ENCODE measurements at places on chromosomes 1 and 21.

DNA sequence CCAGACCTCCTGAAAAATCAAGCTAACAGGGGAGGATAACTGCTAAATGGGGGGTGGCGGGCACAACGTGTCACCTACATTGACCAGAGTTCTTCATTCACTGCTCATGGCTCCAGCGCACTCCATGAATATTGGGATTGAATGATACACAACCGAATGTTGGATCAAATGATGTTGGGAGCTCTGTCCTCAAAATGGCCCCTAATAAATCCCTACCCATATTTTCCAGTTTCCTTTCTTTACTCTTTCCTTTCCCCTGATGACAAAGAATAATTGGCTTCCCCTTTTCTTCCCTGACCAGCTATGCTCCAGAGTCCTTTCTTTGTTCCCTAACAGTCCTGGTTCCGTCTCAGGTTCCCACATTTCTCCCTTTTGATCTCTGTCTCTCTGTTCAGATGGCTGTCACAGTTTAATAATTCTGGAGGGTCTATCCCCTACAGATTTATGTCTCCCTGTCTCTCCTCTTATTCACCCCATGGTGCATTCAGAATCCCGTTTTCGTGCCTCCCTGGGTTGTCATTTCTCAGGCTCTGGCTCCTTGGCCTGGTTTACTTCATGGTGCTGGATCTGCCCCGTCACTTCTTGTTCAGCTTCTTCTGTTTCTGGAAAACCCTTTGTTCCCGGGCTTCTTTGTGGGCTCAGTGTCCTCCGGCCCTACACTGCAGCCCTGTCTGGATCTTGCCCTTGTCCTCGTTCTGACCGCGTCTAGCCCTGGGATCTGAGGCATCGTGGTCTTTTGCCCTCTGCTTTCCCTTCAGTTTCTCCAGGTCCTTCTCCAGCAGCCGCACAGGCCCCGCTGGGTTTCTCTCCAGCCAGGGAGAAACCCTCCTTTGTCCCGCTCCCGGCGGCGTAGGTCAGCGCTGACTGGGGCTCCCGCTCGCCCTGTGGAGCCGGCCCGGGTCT is 78.3 kb downstream of the NDUFS5 start:
- DNase-seq: no peak

GRCh38 chr1:56229186-56229585 is 350.2 kb downstream of the PLPP3 start:
- no peak for DNase-seq

- no peak for DNase-seq
Observed at GRCh38 chr1:91454136-91454535, 46.5 kb upstream of the CDC7 start.

DNA sequence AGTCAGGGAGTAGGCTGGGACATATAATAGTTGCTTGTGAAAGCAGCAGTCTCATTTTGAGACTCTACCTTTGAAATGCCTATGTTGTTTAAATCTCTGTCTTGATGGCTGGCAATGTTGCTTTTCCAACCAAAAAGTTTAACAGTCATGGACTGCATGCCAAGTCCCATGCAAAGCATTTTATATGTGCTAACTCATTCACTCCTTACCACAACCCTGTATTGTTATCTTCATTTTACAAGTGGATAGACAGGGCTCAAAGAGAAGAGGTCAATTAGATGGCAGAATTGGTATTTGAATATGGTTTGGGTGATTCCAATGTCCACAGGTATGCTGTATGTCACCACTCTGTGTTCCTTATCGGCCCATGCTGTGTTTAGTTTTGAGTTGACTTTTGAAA is 331.4 kb upstream of the USP24 start:
- no peak for DNase-seq

DNA sequence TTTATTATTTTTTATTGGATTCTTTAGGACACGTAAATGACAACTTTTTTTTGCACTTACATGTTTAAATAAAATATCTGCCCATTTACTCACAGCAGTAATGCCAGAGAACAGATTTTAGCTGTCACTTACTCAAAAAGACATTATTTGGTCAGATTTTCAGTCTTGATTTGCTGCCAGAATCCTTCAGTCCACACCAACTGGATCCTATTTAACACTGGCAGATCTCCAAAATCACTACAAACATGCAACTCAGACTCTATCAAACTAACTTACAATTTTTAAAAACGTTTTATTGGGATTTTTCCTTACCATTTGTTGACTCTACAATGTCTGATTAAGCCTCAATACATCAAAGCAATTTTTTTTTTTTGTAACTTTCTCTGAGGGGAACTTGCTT is 11.1 kb downstream of the ATP6V1G3 start:
- DNase-seq: peak; percentile 87

- DNase-seq: no peak
Observed at GRCh38 chr1:44433209-44433608, 28.2 kb downstream of the RNF220 start.

DNA sequence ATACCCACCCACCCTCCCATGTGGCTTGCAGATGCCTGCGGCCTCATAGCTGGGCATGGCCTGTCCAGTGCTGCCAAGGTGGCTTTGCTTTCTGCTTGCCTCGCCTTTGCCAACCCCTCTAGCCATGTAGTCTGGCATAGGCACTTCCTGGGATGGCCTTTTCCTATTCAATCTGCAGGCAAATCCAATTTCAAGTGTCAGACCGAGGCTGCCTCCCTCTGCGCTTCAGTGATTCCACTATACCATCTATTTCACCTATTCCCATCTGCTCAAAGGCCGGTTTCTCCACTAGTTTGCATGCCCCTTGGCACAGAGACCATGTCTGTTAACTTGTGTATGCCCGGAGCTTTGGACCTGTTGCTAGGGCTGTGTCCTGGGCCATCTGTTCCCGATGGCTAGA is 3.8 kb upstream of the ZBTB21 start:
- no peak for DNase-seq

DNA sequence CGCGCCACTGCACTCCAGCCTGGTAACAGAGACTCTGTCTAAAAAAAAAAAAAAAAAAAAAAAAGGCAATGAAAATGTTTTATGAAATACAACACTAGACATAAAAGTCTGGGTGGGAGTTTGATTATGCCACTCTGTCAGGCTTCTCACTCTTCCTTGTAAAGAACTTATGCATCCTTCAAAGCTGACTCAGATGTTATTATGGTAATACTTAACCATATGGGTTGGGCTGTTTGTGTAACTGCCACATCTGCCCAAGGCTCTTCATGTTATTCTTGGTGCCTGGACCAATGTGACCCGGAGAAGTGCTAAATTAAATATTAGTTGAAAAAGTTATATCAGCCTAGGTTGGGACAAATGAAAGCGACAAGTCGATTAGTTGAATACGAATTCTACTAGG is 23.8 kb downstream of the FAM89A start:
- DNase-seq: no peak

- DNase-seq: no peak
Observed at GRCh38 chr1:24351918-24352627, 32.9 kb downstream of the GRHL3 start.

- DNase-seq: no peak
Observed at GRCh38 chr21:43701936-43702784, 16.8 kb upstream of the PDXK start.

DNA sequence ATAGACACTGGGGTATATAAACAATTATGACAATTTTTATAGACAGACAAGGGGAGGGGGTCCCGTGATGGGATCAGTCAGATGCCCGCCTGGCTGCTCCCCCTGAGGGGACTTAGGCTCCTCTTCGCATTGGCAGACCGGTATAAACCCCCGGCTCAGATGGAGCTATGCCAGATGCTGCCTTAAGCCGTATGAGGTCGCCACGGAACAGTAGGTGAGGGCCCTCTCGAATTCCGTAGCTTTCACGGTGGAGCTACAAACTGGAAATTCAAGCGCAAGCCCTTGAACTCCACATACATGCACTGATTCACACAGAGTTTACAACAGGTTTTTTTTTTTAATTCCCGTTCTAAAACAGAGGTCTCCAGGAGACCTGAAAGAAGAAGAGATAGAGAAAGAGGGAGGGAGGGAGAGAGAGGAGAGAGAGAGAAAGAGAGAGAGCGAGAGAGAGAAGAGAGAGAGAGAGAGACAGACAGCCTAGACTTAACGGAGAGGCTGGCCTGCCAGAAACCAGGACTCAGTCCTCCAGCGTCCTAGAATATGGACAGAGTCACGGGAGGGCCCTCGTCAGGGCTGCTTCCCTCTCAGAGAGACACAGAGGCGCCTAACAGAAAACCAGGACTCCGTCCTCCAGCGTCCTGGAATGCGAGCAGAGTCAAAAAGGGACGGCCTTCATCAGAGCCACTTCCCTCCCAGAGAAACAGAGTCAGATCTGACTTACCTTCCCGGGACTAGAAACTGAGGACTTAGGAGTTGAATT is 24.4 kb upstream of the TMEM54 start:
- no peak for DNase-seq

DNA sequence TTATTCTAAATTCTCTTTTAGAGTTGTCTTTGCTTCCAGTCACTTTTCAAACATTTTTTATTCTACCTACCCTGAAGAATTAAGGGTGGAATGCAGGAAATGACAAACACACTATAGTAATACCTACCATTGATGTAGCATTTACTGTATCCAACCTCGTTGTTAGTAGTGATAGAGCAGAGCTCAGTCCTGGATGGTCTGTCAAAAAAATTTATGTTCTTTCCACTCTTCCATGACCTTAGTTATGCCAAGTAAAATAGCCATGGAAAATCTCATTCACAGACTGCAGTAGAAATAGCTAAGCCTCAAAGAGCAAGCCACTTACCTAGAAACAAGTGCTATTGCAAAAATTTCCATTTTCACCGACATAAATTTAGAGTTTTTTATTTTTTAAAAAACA is 74.6 kb downstream of the CRB1 start:
- DNase-seq: no peak

- peak; percentile 12 for DNase-seq
Observed at GRCh38 chr1:206002871-206003801, at the start of gene RAB7B. TSS of gene RAB7B (minus strand) at chr1:206003395. CDS start at chr1:205994135, 9,260 bp downstream.

- no peak for DNase-seq
Observed at GRCh38 chr1:233587958-233588799, 25.7 kb upstream of the KCNK1 start.

GRCh38 chr1:113946678-113947387 is 17.7 kb downstream of the HIPK1 start:
- no peak for DNase-seq

GRCh38 chr1:58714544-58714943 is 14.7 kb upstream of the MYSM1 start:
- no peak for DNase-seq

DNA sequence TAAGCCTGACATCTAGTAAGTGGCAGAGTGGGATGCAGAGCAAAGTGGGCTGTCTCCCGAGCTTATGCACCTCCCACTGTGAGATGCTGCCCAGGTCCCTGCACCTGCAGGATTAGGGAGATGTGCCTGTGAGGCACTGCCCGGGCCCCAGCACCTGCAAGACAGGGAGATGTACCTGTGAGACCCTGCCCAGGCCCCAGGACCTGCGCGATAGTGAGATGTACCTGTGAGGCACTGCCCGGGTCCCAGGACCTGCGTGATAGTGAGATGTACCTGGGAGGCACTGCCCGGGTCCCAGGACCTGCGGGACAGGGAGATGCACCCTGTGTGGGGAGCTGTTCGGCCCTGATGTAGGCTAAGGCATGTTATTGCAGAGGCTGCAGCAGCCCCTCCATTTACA is 622.8 kb downstream of the PTPRU start:
- no peak for DNase-seq

GRCh38 chr1:209162651-209163050 is 420.9 kb upstream of the CAMK1G start:
- DNase-seq: no peak

GRCh38 chr1:212647004-212647403 is 38.4 kb downstream of the ATF3 start:
- DNase-seq: no peak

- no peak for DNase-seq
Observed at GRCh38 chr1:67572594-67573221, 112.3 kb upstream of the GADD45A start.

DNA sequence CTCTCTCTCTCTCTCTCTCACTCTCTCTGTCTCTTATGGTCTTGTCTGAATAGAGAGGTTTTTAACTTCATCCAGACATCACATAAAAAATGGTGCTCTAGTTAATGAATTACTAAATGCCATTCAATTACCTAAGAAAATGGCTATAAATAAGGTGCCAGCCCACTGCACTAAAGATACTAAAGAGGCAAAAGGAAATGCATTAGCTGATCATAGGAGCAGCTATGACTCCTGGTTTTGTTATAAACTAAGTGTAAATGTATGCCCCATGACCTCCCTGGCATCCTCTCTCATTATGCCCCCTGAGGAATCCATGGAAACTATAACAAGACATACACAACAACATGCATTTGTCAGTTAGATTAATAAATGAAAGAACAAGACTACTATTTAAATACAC is 57.5 kb upstream of the PDC start:
- no peak for DNase-seq

- no peak for DNase-seq
Observed at GRCh38 chr21:36388835-36389234, 3.6 kb downstream of the CHAF1B start.

Measured in fibroblast of the conjunctiva (primary cell).